ENCODE measurements at places on chromosomes 12 and 14. TPM values are rescaled to one million over a fixed set of nuclear protein-coding genes. Genes with fewer than 3 reads are reported as not detected.

GRCh38 chr12:27818401-27818918 is 38.4 kb upstream of the MANSC4 start:
- no peak for DNase-seq

The CLEC9A gene
- total RNA-seq, result not detected

GRCh38 chr14:58738876-58739275 is 101.1 kb downstream of the DACT1 start:
- DNase-seq, result no peak

GRCh38 chr12:44616402-44616801 is 259.7 kb downstream of the NELL2 start:
- no peak for DNase-seq
